Stromal cell of bone marrow (primary cell): ENCODE measurements at places on chromosomes 3 and 15.

DNA sequence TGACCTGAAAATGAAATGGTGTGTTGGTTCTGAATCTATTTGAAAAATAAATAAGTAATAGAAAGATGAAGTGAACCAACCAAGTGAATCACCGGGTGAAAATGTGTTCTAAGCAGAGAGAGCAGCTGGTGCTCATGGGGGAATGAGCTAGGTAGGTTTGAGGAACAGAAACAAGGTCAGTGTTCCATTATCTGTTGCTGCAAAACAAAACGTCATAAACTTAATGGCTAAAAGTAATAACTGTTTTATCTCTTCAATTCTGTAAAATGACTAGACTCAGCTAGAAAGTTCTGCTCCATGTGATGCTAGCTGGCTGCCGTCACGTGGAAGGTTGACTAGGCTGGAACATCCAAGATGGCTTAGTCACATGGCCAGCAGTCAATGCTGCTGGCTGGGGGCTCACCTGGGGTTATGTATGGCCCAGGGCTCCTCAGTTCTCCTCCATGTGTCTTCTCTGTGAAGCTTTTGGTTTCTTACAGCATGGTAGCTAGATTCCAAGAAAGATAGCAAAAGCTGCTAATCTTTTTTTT, 13.3 kb upstream of the SH3BP5 start:
- no peak for DNase-seq

GRCh38 chr15:75064846-75065245, 41.5 kb downstream of the PPCDC start:
- no peak for DNase-seq

DNA sequence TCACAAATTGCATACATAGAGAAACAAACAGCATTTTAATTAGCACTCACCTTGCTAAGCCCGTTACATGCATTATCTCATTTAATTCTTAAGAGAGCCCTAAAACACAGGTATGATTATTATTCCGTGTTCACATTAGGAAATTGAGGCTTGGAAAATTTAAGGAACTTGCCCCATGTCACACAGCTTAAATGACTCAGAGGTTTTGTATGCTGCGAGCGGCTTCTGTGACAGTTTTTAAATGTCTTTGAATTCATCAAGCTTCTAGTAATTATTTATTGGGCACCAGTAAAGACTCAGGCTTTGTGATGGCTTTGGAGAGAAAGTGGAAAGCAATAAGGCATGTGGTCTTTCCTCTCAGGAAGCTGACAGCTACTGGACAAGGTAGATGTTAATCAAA, 166.7 kb upstream of the THBS1 start:
- DNase-seq: no peak

- DNase-seq: no peak
Observed at GRCh38 chr3:133289322-133289721, 110.5 kb upstream of the BFSP2 start.

DNA sequence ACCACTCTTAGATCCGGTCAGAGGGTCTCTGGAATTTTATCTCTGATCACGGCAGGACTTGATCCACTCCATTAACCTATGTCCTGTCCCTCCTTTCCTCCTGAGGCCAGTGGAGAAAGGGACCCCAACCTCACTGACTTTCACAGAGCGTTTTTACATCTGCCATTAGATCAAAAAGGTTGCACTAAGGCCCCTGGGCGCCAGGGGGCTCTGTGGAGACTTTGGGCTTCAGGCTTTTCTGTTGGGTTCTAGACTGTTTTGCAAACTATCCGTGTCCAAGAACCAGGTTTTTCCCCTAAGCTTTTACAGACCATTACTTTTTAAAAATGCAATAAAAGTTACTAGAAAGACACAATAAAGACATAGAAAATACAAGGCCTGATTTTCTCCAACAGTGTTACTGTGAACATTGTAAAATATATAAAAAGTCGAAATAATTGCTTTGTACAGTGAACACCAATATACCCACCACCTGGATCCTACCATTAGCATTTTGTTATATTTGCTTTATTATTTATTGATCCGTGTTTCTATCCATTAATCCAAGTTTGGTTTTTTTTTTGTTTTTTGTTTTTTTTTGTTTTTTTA, 159.7 kb downstream of the POLR2M start:
- DNase-seq: peak; percentile 18

DNA sequence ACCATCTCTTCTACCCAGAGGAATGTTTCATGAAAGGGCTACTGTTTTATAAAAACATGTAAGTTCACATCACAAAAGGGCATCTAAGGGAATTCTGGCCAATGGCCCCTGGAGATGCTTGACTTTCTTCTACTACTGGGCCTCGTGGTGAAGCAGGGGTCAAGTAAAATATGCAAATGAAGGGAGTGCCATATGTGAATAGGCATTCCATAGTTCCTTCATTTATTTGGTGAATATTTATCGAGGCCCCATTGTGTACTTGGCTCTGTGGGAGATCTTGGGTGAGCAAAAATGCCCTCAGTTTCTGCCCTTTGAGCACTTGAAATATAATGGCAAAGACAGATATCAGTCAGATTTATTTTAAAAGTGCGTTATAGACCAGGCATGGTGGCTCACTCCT, 101.3 kb upstream of the CACNA2D3 start:
- DNase-seq: no peak
